Activated naive CD4-positive, alpha-beta T cell treated with anti-CD3 and anti-CD28 coated beads, Interleukin-2, amount 50 U/mL, for 16 hours (primary cell): ENCODE measurements at places on chromosomes 4 and X.

GRCh38 chrX:17154001-17154400 lies 207.5 kb downstream of the REPS2 start:
- DNase-seq, result no peak

DNA sequence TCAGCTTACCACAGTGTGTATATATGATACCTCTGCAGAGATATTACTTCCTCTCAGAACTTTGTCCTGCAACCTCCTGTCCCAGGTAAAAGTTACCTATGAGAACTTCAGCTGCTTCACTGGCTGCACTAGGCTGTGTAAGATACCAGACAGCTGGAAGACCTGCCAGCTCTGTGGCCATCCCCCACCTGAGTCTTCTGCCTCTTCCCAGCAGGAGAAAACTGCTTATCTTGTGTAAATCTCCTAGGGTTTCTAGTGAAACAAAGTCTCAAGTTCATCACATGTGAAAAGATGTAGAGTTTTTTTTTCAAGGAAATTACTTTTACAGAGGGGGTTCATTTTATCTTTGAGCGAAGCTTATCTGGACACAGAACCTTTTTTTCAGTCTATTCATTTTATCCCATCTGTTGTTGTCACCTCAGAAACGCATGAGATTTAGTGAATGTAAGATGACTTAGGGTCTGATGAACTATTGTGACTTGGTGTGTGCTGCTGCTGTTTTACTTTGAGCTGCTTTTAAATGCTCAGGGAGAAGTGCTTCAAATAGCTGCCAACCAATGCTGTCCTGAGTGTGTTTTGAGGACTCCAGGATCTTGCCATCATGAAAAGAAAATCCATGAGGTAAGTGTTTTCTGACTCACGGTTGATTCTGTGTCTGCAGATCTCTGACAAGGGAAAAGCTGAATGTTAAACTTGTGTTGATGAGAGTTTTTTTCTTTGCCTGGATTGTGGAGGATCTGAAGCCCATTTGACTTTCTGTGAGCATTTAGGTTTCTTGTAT lies 187.8 kb downstream of the FRAS1 start:
- no peak for DNase-seq

DNA sequence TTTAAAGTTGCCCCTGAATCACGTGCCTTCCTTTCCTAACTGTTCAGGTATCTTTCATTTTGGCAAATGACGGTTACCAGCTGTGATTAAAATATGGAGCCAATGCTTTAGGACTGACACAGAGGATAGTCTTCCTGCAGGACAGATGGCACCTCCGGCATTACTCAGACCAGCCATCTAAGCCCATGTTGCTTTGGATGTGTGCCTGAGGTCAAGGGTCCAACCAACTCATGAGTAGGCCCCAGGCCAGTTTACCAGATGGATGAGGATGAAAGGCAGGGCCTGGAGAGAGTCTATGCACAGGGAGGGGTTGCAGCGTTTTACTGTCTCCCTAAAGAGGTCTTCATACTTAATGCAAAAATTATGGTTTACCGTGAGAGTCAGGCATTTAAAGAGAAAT lies 174.0 kb upstream of the GATB start:
- DNase-seq, result no peak

- DNase-seq, result no peak
Observed at GRCh38 chr4:15238720-15239119, 189.1 kb upstream of the C1QTNF7 start.

GRCh38 chr4:8770518-8771257 lies 101.0 kb downstream of the HMX1 start:
- no peak for DNase-seq

GRCh38 chr4:40221744-40222143 lies 24.9 kb downstream of the RHOH start:
- no peak for DNase-seq

GRCh38 chr4:23889391-23889790 lies 456 bp downstream of the PPARGC1A start:
- DNase-seq, result no peak

- no peak for DNase-seq
Observed at GRCh38 chr4:2484185-2484584, 15.3 kb downstream of the RNF4 start.

DNA sequence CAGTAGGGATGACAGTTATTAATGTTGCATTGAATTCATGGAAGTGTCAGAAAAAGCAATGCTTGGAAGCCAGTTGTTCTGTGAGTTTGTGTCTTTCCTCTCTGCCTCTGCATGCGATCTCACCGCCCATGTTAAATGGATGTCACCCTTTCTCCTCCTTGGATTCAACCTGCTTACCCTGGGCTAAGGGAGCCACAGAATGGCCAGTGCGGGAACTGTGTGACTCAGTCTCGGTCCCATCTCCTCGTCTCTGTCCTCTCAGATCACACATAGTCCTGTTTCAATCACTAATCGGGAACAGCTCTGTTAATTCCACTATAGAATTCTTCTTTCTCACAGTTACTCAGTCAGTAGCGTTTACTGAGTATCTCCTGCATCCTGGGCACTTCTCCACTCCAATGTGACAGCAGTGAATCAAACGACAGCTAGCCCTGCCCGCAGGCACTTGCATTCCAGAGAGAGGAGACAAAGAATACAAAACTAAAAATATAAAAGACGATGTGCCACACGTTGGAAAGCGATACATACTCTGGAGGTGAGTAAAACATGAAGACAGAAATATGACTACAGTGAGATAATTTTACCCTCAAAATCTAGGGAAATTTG lies 53.6 kb upstream of the TLR3 start:
- DNase-seq, result no peak

- no peak for DNase-seq
Observed at GRCh38 chr4:150173432-150173861, 95.2 kb downstream of the DCLK2 start.

DNA sequence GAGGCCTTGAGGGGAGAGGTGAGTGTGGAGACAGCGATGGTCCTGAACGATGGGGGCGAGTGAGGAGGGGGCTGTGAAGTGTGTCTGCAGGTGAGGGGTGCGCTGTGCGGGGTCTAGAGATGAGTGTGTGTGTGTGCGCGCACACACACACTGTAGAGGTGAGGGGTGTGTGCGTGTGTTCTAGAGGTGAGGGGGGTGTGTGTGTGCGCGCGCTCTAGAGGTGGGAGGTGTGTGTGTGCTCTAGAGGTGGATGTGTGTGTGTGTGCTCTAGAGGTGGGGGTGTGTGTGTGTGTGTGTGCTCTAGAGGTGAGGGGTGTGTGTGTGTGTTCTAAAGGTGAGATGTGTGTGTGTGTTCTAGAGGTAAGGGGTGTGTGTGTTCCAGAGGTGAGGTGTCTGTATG lies 574 bp downstream of the BST1 start:
- no peak for DNase-seq

GRCh38 chr4:170047771-170048354 lies 21.7 kb upstream of the MFAP3L start:
- DNase-seq, result peak; percentile 50

DNA sequence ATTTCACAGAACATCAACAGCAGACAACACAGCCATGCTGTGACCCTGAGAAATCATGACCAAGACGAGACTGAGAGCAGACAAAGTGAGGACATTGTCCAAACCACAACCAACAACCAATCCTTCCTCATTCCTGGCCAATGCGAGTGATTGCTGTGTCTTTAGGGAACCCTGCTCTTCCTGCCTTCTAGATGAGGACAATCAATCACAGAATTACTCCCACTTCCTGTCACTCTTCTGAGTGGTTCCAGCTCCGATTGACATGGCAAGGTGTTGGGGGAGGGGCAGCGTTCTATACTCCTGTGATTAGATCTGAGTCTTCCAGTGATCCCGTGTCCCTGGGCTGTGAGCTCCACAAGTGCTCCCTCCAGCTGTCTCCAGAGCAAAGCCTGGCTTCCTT lies 227.8 kb downstream of the STIM2 start:
- no peak for DNase-seq

GRCh38 chr4:84531689-84532088 lies 32.6 kb upstream of the NKX6-1 start:
- no peak for DNase-seq

DNA sequence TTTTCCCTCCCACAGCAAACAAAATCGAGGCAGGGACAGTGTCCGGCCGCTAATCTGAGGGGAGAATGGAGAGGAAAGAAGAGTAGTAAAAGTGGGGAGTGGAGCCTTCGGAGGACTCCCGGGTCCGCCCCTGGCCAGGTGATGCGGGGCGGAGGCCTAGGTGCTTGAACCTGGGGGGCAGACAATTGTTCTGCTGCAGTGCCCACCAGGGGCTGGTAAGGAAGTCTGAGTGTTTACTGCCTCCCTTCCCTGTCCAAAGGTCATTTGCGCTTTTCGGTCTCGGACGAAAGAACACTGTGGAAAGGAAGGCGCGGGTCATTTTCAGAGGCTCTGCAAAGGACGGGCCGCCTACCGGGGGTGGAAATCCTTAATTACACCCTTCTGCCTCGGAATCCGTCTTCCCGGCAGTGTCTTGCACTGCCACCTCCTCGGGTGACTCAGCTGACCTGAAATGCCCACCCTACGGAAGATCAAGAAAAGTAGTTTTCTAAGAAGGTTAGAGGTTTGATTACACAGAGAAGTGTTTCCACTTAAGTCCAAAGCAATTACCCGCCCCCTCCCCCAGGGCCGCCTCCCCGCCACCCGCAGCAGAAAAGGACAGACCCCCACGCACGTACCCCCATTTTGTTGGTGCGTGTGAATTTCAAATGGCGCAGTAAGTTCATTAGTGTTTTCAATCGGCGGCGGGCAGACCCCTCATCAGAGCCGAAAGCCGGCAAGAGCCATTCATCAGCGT lies 99.9 kb upstream of the TENM3 start:
- no peak for DNase-seq

GRCh38 chr4:70761276-70761816 lies 39.6 kb downstream of the RUFY3 start:
- DNase-seq, result no peak

- DNase-seq, result no peak
Observed at GRCh38 chr4:72900952-72901351, 168.6 kb downstream of the COX18 start.

- DNase-seq, result peak; percentile 4
Observed at GRCh38 chr4:3699678-3700077, 66.5 kb upstream of the ADRA2C start.

DNA sequence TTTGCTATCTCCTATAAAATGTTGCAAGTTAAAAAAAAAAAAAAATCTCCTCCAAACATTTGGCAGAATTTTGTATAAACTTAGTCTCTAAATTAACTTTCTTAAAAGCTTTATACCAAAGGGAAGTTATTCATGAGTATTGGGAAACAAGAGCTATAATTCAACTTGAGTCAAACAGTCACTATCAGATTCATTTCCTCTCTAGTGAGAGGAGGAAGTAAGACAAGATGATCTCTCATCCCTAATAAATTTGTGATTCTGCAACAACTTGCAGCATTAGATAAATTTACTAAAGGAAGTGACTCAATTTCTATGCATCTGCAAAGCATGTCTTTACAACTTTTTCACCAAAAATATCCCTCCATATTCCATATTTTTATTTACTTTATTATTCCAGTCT lies 135.4 kb upstream of the GNPDA2 start:
- DNase-seq, result no peak
